ENCODE measurements at places on chromosomes 3 and 15.

GRCh38 chr3:93988283-93988682 lies 8.3 kb downstream of the ARL13B start:
- no peaks in the 10 kb centered on the region for H3K4me1 ChIP-seq
- no peak for DNase-seq

DNA sequence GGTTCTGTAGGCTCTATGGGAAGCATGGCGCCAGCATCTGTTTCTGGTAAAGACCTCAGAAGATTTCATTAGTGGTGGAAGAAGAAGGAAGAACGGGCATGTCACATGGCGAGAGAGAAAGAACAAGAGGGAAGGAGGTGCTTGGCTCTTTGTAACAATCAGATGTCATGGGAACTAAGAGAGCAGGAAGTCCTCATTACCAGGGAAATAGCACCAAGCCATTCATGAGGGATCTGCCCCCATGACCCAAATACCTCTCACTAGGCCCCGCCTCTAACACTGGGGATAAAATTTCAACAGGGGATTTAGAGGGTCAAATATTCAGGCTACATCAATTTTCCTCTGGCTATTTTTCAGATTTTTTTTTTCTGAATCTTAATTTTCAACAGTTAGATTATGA lies 954.3 kb downstream of the SQOR start:
- H3K27me3 ChIP-seq: no peaks in the 10 kb centered on the region
- no peak for DNase-seq
- H3K4me1 ChIP-seq: no peaks in the 10 kb centered on the region
- H3K36me3 ChIP-seq: no peaks in the 10 kb centered on the region

DNA sequence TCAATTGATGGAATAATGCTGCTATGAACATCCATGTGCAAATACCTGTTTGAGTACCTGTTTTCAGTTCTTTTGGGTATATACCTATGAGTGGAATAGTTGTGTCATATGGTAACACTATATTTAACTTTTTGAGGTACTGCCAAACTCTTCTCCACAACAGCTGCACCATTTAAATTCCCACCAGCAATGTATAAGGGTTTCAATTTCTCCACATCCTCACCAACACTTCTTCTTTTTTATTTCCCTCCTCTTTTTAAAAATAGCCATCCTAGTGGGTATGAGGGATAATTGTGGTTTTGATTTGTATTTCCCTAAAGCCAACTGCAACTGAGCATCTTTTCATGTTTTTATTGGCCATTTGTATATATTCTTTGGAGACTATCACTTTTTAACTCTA lies 31.3 kb upstream of the ARHGEF3 start:
- DNase-seq: no peak
- H3K36me3 ChIP-seq: no peaks in the 10 kb centered on the region
- peaks cover 9% of the 10 kb centered on the region for H3K4me1 ChIP-seq
- no peak overlapping the region for H3K27ac ChIP-seq

GRCh38 chr15:69909719-69910444 lies 187.8 kb downstream of the TLE3 start:
- H3K27ac ChIP-seq: no peak overlapping the region
- peaks cover 17% of the 10 kb centered on the region for H3K27me3 ChIP-seq
- H3K36me3 ChIP-seq: no peaks in the 10 kb centered on the region
- no peaks in the 10 kb centered on the region for H3K4me1 ChIP-seq
- no peak overlapping the region for H3K4me3 ChIP-seq
- DNase-seq: no peak

DNA sequence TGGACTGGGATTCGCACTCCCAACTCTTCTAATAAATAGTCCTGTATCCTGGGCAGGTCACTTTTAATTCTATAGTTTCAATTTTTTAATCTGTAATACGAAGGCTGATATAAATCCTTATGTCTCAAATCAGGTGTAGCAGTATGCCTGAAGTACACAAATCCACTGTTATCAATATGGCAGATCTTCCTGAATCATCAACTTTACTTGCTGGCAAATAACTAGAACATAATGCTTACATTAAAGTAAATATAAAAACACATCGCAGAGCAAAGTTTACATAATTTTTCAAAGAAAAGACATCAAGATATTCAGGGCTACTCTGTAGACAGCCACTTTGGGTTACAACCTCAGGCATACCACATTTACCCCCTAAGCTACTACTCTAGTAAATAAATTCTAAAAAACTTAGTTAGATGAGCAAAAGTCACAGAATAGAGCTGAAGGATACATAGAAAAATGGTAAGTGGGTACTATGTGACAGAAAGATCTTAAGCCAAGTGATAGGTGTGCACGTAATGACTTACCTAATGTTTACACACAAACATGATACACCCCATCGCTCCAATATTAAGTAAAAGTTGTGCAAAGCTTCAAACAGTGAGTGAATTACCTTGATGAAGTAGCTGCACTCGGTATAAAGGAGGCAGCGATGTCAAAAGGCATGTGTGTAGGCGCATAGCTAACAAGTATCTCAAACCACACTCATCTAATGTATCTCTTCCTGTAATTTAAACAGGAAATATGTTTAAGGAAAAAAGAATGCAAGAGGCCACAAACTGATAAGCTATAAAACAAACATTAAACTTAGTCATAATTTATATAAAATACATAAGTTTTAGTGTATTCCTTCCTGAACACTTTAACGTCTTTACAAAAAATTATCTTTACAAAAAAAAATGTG lies 127.9 kb downstream of the DMXL2 start:
- peaks cover 5% of the 10 kb centered on the region for H3K4me1 ChIP-seq
- no peaks in the 10 kb centered on the region for H3K36me3 ChIP-seq
- no peak for DNase-seq
- no peak overlapping the region for H3K4me3 ChIP-seq
- no peak overlapping the region for H3K27ac ChIP-seq

DNA sequence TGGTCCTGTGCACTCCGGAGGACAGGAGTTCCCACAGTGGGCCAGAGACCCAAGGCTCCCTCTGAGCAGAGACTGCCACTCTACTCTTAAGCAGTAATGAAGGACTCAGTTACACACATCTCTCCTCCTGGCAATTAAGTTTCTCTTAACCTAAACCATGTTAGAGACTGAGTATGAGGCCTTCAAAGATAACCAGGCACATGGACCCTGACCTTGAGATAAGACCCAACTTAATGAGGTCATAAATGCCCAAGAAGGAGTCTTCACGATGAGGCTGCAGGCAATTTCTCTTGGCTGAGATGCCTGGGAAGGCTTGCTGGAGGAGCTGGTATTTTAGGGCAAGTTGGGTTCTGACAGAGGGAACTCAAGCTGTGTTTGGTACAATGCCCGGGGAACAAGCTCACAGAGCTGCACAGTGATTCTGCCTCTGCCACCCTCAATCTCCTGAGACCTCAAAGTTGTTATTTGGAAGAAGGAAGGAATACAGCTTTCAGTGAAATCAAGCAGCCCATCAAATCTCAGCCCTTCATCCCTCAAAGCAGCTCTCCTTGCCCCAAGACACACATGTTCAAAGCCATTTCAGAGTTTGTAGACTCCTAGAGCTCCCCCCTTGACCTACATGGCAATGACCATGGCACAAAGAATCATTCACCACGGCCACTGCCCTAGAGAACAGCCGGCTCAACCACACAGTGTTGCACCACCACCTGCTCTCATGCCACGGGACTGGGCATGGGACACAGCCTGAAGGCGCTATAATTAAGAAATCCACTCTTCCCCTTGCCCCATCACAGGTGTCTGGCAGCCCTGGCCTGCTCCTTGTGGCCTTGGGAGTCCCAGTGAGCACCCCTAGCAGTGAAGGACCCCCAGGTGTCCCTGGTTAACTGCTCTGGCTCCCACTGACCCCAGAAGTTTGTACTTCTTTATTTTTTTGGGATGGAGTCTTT lies 7.1 kb downstream of the RMDN3 start:
- H3K27ac ChIP-seq: peak overlapping the region; percentile 82
- no peak for DNase-seq
- H3K36me3 ChIP-seq: no peaks in the 10 kb centered on the region
- no peaks in the 10 kb centered on the region for H3K27me3 ChIP-seq
- H3K4me1 ChIP-seq: peaks cover 11% of the 10 kb centered on the region
- H3K4me3 ChIP-seq: no peak overlapping the region
